ENCODE measurements at places on chromosomes 6 and 20. TPM values are rescaled to one million over a fixed set of nuclear protein-coding genes. Genes with fewer than 3 reads are reported as not detected.

The FKBP5 gene
- polyA plus RNA-seq, result 45.9 TPM

The HSPA1L gene
- polyA plus RNA-seq, result 0.39 TPM

The TTPAL gene
- polyA plus RNA-seq, result 3.1 TPM

The TFAP2C gene
- 18.3 TPM for polyA plus RNA-seq

The DDO gene
- polyA plus RNA-seq, result 0.28 TPM

The PRDM13 gene
- polyA plus RNA-seq, result not detected

The PNPLA1 gene
- 0.04 TPM for polyA plus RNA-seq

The OPN5 gene
- polyA plus RNA-seq, result not detected

The FAM83C gene
- 32.3 TPM for polyA plus RNA-seq

The TRIM40 gene
- polyA plus RNA-seq, result 0.02 TPM

The ECT2L gene
- polyA plus RNA-seq, result 0.04 TPM

The ELOVL2 gene
- 0.08 TPM for polyA plus RNA-seq

The ZNF318 gene
- 4.8 TPM for polyA plus RNA-seq

The GPR6 gene
- not detected for polyA plus RNA-seq

The OR2B6 gene
- not detected for polyA plus RNA-seq

The LRRN4 gene
- polyA plus RNA-seq, result 0.02 TPM

The VGLL2 gene
- 0.04 TPM for polyA plus RNA-seq

The HTR1E gene
- polyA plus RNA-seq, result not detected

The PRRT1 gene
- polyA plus RNA-seq, result 2.3 TPM
